ENCODE measurements at places on chromosomes 2 and 18.

DNA sequence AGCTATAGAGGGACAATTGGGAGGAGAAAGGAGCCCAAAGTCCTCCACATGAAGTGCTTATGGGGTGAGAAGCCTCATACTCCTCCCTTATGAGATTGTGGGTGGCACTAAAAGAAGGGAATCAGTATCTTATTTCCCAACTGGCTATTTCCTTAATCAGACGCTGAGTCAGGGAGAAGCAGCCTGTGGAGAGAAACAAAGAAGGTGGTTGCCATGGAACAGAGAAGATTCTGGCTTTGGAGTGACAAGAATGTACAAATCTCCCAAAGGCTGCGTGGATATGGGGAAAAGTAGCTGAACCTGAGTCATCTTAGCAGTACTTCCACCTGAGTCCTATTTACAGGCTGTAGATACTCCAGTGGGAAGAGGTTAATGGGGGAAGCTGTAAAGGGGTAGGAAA lies 115.8 kb upstream of the CWC22 start:
- DNase-seq: no peak

DNA sequence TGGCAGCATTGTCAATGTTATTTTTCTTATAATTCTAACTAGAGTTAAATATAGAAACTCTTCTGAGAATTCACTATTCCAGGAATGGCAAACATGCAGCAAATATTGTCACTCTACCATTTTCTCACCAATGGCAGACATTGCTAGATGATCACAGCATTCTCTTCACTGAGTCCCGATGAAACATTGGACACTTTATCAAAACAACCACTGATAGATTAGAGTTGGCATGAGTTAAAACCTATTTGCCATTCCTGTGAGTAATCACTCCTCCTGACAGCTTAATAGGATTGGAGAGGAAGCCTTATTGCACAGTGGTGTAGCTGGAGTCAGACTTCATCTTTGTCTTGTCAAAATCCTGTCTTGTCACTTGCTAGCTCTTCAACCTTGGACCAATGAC lies 163.9 kb upstream of the THUMPD2 start:
- DNase-seq: no peak

GRCh38 chr2:207869784-207870778 lies 100.4 kb upstream of the FZD5 start:
- no peak for DNase-seq

- DNase-seq: peak; percentile 37
Observed at GRCh38 chr18:74264303-74265020, 27.3 kb downstream of the CYB5A start.
